ENCODE measurements at places on chromosomes 7 and 10.

- DNase-seq = no peak
Measured at GRCh38 chr7:26035552-26035951, 116.4 kb upstream of the NFE2L3 start.

DNA sequence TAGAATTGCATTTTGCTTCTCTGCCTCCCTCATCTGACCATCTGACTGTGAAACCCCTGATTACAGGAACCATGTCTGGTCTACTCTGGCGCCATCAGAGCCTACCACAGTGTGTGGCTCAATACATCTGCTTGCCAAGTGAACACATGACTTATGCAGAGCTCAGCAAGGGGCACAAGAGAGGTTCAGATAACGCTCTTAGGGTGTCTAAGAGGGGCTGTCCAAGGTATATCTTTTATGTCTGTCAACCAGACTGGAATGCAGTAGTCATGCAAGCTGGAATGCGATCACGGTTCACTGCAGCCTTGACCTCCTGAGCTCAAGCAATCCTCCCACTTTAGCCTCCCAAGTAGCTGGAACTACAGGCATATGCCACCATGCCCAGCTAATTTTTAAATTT, 10.3 kb upstream of the RRP12 start:
- no peak for DNase-seq

DNA sequence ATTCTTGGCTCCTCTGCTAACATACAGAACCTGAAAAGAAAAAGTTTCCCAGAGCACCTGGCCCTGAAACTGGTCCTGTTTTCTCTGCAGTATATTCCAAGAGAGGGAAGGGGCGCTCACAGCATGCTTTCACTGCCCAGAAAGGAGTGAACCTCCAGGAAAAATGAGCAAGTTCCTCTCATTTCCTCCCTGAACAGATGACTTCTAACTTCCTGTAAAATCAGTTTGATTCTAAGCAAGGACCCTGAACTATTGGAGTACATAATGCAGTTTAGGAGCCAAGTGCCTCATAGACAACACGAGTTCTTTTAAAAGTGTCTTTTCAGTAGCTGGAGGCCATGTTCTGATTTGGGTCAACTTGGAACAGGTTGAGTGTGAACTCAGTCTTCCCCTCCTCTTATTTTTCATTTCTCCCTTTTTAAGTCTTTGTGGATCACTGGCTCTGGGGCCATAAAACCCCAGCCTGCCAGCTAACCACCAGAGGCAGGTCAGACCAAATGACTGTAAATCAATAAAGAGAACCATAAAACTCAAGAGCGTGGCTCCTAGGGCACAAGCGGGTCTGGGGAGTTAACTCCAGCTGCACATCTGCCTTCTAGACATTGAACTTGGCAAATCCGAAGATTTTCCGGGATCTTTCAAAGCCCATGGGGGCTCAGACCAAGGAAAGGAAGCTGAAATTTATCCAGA, 5.9 kb upstream of the LRRC18 start:
- DNase-seq = no peak

- peak; percentile 11 for DNase-seq
Measured at GRCh38 chr7:101362334-101363195, at the start of gene COL26A1. TSS of gene COL26A1 (plus strand) at chr7:101362875. CDS start at chr7:101363033, 158 bp downstream.

GRCh38 chr10:113097036-113097435, 147.0 kb downstream of the TCF7L2 start:
- DNase-seq = no peak

DNA sequence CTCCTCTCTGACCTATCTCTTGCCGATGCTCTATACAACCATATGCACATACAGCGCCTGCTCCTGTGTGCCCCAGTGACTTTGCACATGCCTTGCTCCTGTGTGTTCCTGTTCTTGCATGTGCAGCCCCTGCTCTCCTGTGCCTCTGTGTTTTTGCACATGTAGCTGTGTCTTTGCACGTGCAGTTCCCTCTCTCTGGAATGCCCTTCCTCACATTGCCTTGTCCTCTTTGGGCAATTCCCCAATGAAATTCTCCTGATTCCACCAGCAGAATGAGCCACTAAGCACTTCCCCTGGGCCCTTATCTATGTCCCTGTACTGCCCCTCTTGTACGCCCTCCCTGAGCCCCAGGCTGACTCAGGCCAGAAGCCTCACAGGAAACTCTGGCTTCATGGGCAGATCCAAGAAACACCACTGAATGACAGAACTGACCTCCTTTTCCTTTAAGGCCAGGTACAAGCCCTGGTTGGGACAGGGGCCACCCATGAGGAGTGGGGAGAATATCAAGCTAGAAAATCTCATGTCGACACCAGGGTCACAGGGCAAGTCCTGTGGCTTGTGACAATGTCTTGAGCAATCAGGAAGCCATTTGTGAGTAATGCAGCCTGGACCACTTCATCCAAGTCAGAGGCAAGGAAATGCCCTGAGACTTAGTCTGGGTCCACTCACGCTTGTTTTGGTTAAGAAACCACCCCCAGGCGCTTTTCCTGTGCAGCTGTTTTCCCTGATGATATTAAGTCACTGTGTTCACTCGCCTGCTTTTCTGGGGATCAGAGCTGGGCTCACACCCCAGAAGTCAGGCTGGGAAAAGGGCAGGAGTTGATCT, 1.9 kb upstream of the ARHGAP22 start:
- no peak for DNase-seq

- no peak for DNase-seq
Measured at GRCh38 chr10:129963641-129964501, at the start of gene EBF3. TSS of gene EBF3 (minus strand) at chr10:129964274. CDS start at chr10:129963768, 506 bp downstream.

- no peak for DNase-seq
Measured at GRCh38 chr7:124667312-124668153, 98.1 kb downstream of the GPR37 start.

- no peak for DNase-seq
Measured at GRCh38 chr7:126856691-126857291, 395.9 kb downstream of the GRM8 start.

DNA sequence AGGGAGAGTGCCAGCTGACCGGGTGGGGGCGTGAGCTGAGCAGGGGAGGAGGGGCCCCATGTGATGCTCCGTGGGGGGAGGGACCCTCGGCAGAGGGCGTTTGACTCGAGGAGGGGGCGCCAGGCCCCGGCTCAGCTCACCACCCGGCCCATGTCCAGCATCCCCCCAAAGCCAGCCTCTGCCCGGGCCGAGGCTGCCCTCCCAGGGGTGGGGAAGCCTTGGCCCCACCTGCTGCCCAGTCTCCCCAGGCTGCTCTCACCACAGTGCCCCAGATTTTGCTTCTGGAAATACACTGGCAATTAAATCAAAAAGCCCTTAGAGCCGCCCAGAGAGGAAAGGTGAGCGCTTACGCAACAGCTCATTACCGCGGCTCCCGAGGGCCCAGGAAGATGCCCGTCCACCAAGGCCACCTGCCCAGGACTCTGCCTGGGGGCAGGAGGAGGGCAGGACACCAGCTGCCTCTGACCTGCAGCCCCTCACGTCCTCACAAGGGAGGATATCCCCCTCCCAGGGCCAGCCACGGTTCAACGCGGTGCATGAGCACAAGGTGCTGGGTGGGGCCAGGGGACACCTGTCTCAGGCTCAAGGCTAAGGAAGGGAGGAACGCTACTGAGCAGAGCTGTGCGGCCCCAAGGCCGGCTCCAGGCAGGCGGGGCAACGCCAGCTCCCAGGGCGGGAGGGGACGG, 70.0 kb upstream of the INPP5A start:
- no peak for DNase-seq

DNA sequence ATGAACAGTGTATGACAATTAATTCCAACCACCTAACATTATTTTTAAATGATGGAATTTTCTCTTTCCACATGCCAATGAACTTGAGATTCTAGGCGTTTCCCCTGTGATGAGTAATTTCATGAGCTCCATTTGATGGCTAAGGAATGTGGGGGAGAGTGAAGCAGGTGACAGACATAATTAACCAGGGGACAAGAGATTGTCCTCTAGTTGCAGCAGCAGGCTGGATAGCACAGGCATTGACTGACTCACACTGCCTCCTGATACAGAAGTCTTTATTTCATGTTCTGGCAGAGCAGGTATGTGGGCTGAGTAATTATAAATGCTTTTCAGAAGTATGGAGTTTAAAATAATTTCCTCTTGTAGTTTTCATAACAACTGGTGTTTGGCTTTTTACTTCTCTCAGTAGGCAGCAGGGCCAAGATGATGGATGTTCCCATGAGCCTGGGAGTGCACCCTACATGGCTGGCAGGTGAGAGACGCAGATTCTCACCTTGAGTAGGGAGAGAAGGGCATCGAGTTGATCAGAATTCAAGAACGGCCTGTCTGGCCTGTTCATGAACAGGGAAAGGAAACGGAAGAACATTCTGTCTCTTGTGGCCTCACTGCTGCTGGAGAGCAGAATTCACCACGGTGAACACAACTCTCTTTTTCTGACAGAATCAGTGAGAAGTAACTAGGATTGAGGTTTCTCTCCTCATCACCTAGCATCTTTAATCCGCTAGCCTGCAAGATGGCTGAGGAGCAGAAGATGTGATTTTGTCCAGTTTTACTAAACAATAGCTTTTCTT, 118.8 kb downstream of the AOAH start:
- DNase-seq = no peak

DNA sequence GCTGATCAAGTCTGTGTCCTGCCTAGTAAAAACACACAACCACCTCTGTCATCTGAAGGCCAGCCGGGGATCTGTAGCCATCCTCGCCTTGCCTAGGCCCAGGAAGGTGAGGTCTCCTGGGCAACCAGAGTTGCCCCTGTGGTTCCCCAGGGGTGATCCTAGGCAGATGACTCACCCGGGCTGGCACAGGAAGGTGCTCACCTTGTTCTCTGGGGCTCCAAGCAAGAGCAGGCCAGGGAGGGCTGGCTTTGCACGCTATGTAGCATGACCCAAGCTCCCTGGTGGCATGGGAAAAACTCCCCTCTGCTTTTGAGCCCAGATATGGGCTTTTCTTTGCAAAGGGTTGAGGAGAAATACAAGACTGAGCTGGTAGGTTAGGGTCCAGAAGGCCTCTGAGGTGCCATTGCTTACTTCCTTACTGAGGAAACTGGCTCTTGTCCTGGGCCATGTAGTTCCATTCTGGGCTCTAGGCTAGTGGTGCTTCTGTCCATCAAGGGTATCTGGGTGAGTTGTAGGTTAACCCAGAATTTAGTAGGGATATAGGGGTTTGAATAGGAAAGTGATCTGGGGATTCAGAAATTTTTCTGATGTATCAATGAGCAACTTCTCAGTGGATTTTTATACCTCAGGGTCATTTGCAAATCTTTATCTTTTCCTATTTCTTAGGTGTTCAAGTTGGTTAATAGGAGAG, 112.0 kb downstream of the NT5C2 start:
- DNase-seq = no peak

DNA sequence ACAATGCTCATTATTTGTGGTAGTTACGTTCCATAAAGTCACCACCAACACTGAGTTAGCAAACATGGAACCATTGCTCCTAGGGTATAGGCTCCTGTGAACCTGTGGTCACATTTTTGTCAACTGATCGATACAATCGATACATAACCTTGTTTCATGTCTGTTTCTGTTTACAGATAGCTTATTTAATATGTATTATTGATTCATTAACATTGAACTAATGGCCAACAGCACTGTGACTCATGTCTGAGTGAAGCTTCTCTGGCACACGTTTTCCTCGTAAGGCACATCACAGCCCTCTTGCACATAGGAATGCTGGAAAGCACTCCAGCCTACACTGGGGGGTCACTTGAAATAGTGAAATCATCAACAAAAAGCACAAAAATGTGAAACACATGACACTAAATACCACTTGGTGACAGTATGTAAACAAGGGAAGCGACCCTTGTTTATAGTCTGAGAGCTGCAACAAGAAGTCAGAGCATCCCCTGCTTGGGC, 27.0 kb downstream of the GHRHR start:
- no peak for DNase-seq

- no peak for DNase-seq
Measured at GRCh38 chr10:32411797-32412498, 34.0 kb upstream of the CCDC7 start.

DNA sequence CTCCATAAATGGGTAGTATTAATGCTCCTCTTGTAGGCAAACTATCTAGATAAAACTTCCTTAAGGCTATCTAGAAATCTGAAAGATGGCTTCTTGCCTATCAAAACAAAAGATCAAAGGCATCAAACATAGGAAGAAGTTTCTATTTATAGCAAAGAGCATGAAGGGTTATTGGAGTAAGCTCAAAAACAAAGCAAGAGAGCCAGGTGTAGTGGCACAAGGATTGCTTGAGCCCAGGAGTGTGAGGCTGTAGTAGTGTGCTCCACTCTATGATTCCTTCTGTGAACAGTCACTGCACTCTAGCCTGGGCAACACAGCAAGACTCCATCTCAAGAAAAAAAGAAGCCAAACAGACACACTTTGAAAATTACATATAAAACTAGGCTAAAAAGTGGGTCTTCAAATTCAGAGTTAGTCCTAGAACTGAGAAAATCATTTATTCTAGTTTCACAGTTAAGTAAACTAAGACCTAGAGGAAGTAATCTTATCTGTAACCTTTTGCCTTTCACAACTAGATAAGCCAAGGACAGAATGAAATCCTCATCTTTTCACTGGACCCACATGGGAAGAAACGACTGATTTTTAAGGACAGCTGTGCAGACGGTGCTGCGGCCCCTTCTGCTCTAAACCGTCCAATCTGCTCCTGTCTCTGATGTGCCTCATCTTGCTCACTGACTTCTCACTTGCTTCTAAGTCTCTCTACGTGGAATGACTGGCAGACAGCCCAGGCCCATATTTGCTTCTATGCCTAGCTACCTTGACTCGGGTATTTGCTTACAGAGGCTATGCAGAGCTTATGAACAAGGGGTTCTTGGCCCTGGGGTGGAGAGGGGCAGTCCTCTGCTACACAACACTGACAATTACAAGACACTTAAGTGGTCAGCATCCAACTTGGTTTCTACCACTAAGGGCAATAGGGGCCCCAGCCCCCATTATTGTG, 50.0 kb downstream of the ESYT2 start:
- no peak for DNase-seq

DNA sequence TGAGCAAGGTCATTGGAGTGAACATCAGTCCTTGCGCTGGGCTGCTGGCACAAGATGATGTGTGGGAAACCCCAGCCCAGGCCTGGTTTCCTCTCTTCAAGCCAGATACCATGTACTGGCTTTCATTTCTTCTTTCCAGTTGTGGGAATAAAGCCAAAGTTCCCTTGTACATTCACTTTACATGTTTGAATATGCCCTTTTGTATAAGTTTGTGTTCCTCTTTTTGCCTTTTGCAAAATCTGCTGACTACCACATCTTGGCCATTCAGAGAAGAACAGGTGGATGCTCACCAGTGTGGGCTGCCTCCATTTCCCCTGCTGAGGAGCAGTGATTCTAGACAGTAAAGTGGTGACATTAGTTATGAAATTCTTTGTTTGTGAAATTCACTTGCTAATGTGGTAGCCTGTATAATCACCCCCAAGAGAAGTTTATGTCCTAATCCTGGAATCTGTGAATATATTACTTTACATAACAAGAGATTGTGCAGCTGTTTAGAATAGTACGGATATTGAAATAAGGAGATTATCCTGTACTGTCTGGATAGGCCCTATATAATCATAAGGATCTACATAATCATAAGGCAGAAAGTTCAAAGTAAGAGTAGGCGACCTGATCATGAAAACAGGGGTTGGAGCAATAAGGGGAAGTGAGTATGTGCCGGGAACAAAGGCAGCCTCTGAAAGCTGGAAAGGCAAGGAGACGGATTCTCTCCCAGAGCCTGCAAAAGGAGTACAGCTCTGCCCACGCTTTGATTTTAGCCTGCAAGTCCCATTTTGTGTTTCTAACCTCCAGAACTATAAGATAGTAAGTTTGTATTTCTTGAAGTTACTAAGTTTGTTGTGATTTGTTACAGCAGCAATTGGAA, 18.8 kb upstream of the AOAH start:
- no peak for DNase-seq

GRCh38 chr10:126012485-126012884, 116.1 kb downstream of the FANK1 start:
- DNase-seq = no peak

- DNase-seq = no peak
Measured at GRCh38 chr10:72295330-72295910, 21.7 kb downstream of the DDIT4 start.

Measured in hypothalamus (tissue), 51 donors.